ENCODE measurements at places on chromosomes 5 and 9.

DNA sequence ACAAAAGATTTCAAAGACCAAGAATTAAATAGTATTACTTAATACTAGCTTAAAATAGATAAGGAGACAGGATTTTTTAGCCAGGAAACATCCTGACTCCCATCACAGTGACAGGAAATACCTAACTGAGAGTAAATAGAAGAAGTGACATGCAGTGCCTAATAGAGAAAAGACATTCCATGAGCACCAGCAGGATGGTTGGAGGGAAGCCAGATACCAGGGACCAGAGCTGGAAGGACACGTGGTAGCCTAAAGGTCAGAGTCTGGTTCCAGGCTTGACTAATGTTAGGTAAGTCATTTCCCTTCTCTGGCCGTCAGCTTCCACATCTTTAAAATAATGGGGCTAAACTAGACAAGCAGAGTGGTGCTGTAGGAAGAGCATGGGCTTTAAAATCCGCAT is 41.6 kb downstream of the CDK5RAP2 start:
- ATAC-seq: no peak

DNA sequence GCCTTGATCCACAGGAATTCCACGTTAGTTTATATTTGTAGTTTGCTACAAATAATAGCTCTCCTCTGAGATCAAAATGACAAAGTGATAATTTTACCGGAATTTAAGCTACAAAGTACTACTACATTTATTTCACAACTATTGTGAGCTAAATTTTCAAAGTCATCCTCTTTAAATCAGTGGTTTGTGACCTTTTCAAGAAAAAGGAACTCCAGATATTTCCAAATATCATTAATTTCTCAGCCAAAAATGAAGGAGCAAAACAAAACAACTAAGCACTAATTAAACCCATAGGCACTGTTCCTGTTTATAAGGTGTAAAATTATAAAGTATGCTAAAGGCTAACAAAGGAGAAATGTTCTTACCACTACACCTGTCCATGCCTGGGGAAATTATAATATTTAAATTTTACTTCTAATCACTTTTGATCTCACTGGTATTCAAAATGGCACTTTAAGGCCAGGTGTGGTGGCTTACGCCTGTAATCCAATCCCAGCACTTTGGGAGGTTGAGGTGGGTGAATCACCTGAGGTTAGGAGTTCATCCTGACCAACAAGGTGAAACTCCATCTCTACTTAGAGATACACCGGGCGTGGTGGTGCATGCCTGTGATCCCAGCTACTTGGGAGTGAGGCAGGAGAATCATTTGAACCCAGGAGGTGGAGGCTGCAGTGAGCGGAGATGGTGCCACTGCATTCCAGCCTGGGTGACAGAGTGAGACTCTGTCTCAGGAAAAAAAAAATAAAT is 77.5 kb downstream of the CEMIP2 start:
- ATAC-seq: no peak

- no peak for ATAC-seq
Observed at GRCh38 chr5:90830058-90830457, 271.5 kb downstream of the ADGRV1 start.

- ATAC-seq: no peak
Observed at GRCh38 chr5:176425138-176425537, 8.8 kb upstream of the CLTB start.

- ATAC-seq: peak; percentile 59
Observed at GRCh38 chr9:126915281-126915816, 767 bp downstream of the RALGPS1 start.

GRCh38 chr9:136666372-136667213 is 3.9 kb downstream of the EGFL7 start:
- ATAC-seq: no peak

- ATAC-seq: no peak
Observed at GRCh38 chr9:88420227-88420626, 32.0 kb downstream of the SPIN1 start.

GRCh38 chr5:131430794-131431193 is 166.9 kb downstream of the CDC42SE2 start:
- ATAC-seq: no peak

- no peak for ATAC-seq
Observed at GRCh38 chr9:37056046-37056920, 22.2 kb upstream of the PAX5 start.

DNA sequence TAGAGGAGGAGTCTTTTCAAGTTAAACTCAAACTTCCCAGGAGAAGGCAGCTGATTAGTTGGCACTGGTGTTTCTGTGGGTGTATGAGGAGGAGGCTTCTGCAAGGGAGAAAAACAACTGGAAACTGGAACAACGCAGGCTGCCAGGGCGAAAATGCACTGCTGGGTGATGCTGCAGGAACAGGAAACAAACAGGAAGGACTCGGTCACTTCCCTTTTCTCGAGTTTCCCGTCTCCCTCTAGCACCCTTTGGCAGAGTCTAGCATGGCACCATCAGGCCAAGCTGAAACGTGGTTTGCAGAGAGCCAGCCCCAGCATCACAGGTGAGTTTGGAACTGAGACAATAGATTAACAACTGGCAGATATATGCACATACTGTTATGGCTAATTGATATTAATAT is 77.5 kb upstream of the CAST start:
- no peak for ATAC-seq

GRCh38 chr9:17613758-17614157 is 34.9 kb downstream of the SH3GL2 start:
- ATAC-seq: no peak

DNA sequence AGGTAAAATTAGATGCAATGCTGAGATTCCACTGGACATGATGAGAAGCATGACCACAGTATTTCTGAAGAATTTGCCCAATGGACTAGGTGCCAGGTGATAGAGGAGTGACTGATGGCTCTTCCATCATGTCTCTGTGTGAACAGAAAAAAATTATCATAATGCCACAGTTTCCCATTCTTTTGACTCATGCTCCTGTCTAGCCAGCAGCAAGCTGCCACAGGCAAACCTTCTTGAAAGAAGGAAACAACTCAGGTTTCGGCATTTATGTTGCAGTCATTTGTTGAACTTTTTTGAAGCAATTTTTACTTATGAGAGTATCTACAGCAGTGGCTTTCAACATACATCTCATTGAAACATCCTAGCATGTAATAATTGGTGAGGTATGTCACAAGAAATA is 284.8 kb upstream of the CD180 start:
- ATAC-seq: no peak

DNA sequence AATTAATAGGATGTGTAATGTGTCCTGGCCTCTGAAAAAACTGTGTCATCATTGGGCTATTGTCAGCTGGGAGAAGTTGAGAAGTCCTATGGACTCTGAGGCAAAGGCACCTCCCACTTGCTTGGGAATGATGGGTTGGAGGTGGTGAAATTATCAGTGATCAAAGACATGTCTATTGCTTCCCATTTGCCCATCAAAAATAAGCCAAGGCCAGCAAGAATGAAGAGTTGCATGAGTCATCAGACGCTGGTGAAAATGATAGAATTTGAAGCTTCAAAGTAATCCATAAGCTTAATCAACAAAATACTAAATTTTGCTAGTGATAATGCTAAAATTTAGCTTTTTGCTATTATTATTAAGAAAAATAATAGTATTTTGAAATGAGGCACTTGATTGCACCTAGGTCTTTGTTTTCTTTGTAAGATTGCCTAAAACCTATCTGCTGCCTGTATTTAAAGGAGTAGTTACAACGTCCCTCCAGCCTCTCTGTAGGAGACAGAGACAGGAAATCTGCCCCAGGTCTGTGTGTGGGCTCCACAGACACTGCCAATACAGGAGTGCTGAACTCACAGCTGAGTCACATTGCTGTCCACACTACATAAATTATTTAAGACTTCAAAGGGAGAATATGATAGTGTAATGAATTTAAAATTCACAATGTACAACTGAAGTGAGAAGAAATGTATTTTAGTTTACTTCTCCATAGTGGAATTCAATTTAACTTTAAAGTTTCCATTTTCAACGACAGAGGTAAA is 48.4 kb upstream of the APC start:
- ATAC-seq: no peak

- no peak for ATAC-seq
Observed at GRCh38 chr9:136444102-136444501, 4.5 kb upstream of the INPP5E start.

DNA sequence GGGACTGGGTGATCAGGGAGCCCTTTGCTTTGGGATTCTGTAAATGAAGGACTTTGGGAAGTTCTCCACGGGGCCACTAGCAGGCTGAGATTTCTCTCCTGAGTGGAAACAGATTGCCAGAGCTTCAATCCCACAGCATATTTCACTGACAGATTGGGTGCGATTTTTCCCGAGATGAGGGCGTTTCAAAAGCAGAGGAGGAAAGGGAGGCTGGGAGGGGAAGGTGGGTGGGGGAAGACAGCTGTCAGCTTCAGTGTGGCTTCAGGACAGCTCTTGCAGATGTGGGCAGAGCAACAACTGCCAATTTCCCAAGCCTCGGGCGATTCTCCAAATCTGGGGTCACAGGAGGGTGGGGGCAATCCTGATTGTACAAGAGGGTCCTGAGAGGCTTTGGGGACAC is 258.5 kb upstream of the ADRA1B start:
- ATAC-seq: no peak

- ATAC-seq: no peak
Observed at GRCh38 chr9:14438232-14439021, 124.5 kb upstream of the NFIB start.

DNA sequence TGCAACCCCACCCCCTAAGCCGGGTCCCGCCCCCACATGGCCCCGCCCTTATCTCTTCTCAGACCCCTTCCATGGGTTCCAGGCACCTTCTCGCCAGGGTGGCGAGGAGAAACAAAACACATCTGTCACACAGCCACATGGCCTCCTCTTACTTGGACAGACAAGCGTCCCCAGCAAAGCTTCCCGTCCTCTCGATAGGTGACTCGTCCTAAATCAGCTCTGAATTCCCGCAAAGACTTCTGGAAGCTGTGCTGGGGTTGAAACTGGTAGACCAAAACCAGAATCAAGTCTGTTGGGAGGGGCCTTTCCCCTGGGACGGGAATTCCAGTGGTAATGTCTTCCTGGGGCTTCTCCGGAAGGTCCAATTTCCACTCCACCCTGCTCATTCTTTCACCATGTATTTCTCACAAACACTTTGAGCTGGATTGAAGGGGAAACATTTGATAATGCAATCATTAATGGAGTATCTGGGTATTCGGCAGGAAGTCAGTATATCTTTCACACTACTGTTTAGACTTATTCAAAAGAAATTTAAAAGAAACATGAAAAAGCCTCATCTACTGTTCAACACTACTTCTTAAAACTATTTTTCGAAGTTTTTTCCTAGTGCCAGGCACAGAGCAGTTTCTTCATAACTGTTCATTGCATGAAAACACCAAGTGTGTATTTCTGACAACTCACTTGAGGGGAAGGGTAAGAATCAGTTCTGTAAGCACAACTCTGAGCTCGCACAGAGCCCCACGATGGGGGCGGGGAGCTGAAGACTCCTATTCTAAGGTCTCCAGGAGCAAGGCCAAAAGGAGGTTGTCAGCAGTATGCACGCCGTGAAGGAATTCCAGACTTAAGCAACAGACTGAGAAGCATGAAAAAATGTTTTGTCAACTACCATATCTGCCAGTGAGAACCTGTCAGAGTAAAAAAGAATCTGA is 644 bp upstream of the CTNNAL1 start:
- no peak for ATAC-seq

DNA sequence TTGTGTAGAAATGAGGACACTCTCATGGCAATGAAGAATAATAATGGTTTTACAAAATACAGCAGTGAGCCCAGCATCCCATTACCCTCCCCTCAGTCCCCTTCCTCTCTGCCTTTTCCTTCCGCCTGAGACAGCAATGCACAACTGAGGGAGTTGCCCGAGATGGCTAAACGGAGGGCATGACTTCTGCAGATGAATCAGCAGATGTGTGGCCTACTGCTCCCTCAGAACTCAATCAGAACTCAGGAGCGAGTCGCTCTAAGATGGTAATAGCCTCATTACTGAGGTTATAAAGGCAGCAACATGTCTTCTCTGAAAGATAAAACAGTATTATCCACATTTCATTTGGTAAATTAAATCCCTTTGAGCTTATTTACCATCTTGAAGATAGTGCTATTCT is 326.6 kb downstream of the ENC1 start:
- no peak for ATAC-seq

DNA sequence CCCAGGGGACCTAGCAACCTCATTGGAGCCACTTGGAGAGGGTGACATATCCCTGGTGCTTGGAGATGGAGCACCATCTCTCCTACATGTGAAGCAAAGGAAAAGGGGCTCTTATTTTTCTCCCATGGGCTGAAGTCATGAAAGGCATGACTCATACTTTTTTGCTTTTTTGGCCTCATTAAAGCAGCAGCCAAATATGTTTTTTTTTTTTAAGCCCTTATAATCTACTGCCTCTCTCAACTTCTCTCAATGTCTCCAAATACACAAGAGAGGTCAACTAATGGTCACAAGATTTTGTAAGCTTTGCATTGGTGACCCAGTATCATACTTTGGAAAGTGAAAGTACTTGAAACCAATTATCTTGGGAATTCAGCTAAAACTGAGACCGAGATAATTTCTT is 1.6 kb upstream of the CFAP90 start:
- ATAC-seq: no peak

- ATAC-seq: no peak
Observed at GRCh38 chr9:96719921-96720320, 58.0 kb downstream of the ZNF510 start.

GRCh38 chr9:36839131-36839885 is 194.8 kb downstream of the PAX5 start:
- ATAC-seq: no peak

DNA sequence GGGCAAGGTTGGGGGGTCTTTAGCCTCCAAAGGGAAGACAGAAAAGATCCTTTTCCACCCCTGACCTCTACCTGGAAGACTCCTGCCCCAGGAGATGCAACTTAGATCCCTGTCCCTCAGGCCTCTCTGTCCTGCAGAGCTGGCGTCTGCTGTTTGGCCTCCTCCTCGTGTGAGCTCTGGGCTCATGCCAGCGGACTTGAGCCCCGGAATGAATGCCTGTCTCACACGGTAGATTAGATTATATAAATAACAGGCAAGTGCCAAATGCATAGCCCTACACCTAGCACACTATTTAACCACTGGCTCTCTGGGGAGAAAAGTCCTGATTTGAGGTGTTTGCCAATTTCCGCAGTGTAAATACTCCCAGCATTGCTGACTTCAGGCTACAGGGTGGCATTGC is 1.4 kb upstream of the WNK2 start:
- ATAC-seq: no peak

DNA sequence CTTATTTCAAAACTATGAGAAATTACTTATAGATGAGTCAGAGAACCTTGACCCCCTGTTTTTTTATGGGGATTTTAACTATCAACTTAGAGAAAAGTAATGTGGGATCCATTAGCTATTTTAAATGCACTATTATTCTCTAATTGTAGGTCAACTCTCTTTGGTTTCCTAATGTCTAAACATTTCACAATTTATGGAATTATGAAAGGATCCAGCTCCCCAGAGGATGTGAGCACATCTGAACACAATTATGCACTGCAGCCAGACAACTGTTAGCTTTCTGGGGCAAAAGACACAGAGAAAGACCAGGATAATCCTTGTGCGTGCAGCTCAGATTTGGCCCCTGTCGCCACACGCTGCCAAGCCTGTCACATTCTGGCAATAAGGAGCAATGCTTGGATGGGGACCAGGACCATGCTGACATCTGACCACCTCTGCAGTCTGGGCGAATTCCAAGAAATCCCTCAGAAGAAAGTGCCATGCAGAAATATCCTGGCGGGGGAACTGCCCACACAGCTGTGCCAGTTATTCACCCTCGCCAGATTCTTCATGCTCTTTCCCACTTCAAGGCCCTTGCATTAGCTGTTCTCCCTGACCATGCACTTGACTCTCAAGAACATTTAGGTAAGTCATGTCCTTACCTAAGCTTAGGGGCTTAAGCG is 22.2 kb upstream of the CMBL start:
- ATAC-seq: no peak

GRCh38 chr9:14400658-14400995 is 86.7 kb upstream of the NFIB start:
- ATAC-seq: no peak

- no peak for ATAC-seq
Observed at GRCh38 chr5:96149546-96149945, 187.9 kb upstream of the ELL2 start.
